ENCODE measurements at places on chromosomes 7 and 10. TPM values are rescaled to one million over a fixed set of nuclear protein-coding genes. Genes with fewer than 3 reads are reported as not detected.

DNA sequence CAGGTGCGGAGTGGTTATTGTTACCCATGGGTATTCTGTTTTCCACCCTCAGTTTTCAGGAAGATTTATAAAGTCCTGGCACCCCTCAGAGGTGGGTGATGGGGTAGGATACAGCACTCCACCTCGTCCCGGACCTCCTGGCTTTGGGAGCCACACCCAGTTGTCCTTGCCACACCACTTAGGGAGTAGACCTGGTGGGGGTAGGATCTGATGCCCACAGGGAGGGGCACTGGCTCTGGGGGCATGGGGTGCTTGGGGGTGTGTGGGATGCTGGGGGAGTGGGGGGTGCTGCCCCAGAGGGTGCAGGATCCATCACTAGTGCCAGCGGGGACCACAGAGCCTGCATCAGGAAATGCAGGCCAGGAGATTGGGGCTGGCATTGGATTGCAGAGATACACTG lies 4.5 kb downstream of the ZNF511 start:
- no peak for DNase-seq
- H3K4me1 ChIP-seq: no peaks in the 10 kb centered on the region
- no peak overlapping the region for H3K27ac ChIP-seq
- no peaks in the 10 kb centered on the region for H3K27me3 ChIP-seq
- H3K4me3 ChIP-seq: no peak overlapping the region

- no peak overlapping the region for H3K27ac ChIP-seq
- no peaks in the 10 kb centered on the region for H3K27me3 ChIP-seq
- no peak for DNase-seq
- no peaks in the 10 kb centered on the region for H3K36me3 ChIP-seq
- H3K4me3 ChIP-seq: no peak overlapping the region
Observed at GRCh38 chr10:105734479-105734878, 1093.4 kb downstream of the SORCS3 start.

GRCh38 chr7:50834679-50835078 lies 52.0 kb upstream of the GRB10 start:
- H3K4me1 ChIP-seq: no peaks in the 10 kb centered on the region
- H3K27ac ChIP-seq: no peak overlapping the region
- no peaks in the 10 kb centered on the region for H3K27me3 ChIP-seq
- no peak for DNase-seq

DNA sequence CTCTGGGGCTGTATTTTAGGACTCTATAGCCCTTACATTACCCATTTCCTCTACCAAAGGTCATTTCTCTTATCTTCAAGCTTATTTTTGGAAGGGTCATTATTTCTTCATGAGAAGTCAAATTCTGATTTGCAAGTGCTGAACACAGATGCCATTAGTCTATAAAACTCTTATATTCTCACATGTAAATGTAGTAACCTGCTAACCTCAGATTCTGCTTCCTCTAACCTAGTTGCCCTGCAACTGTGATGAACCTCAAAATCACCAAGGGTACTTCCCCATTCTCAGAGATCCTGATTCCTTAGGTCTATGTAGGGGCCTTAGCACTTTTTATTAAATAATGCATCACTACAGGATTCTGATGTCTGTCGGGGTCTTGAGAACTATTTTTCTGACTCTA lies 6.3 kb downstream of the FAS start:
- H3K27me3 ChIP-seq: no peaks in the 10 kb centered on the region
- no peaks in the 10 kb centered on the region for H3K4me1 ChIP-seq
- no peak for DNase-seq
- no peaks in the 10 kb centered on the region for H3K36me3 ChIP-seq
- H3K27ac ChIP-seq: no peak overlapping the region

- no peak overlapping the region for H3K4me3 ChIP-seq
- peaks cover 7% of the 10 kb centered on the region for H3K4me1 ChIP-seq
- H3K27ac ChIP-seq: no peak overlapping the region
- no peaks in the 10 kb centered on the region for H3K36me3 ChIP-seq
- no peak for DNase-seq
Observed at GRCh38 chr7:131455546-131455945, 100.9 kb downstream of the PODXL start.

DNA sequence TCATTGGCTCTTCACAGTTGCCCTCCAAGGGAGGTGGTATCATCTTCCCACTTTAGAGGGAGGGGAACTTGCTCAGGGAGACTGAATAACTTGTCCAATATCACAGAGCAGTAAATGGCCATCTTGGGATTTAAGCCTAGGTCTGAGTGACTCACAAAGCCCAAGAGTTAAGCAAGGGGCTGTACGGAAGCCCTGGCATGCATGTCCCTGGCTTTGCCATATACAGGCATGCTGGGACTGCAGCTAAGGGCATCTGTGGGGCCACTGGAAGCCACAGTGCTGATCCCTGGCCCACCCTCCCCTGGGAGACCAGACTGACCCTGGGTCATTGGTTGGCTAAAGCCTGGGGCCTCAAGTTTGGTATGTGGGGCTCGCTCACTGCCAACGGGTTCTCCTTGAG lies 3.1 kb downstream of the VSIR start:
- H3K27ac ChIP-seq: no peak overlapping the region
- peaks cover 76% of the 10 kb centered on the region for H3K4me1 ChIP-seq
- no peak overlapping the region for H3K4me3 ChIP-seq
- H3K36me3 ChIP-seq: no peaks in the 10 kb centered on the region
- H3K27me3 ChIP-seq: no peaks in the 10 kb centered on the region
- no peak for DNase-seq

- no peak for DNase-seq
- H3K27ac ChIP-seq: no peak overlapping the region
- H3K27me3 ChIP-seq: no peaks in the 10 kb centered on the region
- 0 out of 2 replicates have a peak, but pooled peaks cover 1% of the 10 kb centered on the region for H3K4me1 ChIP-seq
- no peaks in the 10 kb centered on the region for H3K36me3 ChIP-seq
- no peak overlapping the region for H3K4me3 ChIP-seq
Observed at GRCh38 chr10:110858297-110858934, 13.3 kb upstream of the PDCD4 start.

GRCh38 chr7:7791523-7791922 lies 73.1 kb upstream of the RPA3 start:
- no peaks in the 10 kb centered on the region for H3K36me3 ChIP-seq
- H3K4me1 ChIP-seq: no peaks in the 10 kb centered on the region
- no peak for DNase-seq
- H3K27me3 ChIP-seq: no peaks in the 10 kb centered on the region
- H3K27ac ChIP-seq: no peak overlapping the region

DNA sequence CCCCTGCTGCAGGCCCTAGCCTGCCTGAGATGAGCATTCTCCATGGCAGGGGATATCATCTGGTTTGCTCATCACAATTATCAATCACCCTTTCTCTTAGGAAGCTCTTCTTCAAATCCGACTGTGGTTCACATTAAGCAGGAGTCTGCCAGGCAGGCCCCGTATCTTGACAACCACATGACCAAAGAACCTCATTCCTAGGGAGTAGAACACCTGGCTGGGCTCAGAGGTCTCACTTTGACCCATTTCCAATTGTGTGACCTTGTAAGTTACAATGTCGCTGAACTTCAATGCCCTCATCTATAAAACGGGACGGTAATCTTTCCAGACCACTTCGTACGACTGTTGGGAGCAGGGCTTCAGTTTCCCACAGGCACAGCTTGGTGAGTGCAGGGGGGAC lies 156.4 kb upstream of the PCBD1 start:
- DNase-seq: no peak
- no peak overlapping the region for H3K4me3 ChIP-seq
- H3K36me3 ChIP-seq: no peaks in the 10 kb centered on the region
- H3K4me1 ChIP-seq: no peaks in the 10 kb centered on the region
- H3K27me3 ChIP-seq: 0 out of 2 replicates have a peak, but pooled peaks cover 2% of the 10 kb centered on the region

GRCh38 chr7:3721422-3721821 lies 420.4 kb downstream of the SDK1 start:
- DNase-seq: no peak
- no peak overlapping the region for H3K4me3 ChIP-seq
- 0 out of 2 replicates have a peak, but pooled peaks cover 5% of the 10 kb centered on the region for H3K27me3 ChIP-seq
- H3K4me1 ChIP-seq: no peaks in the 10 kb centered on the region

- H3K4me3 ChIP-seq: no peak overlapping the region
- H3K4me1 ChIP-seq: no peaks in the 10 kb centered on the region
- no peaks in the 10 kb centered on the region for H3K36me3 ChIP-seq
- DNase-seq: no peak
- peaks cover 44% of the 10 kb centered on the region for H3K27me3 ChIP-seq
Observed at GRCh38 chr7:132429181-132429580, 147.1 kb downstream of the PLXNA4 start.

GRCh38 chr10:26488344-26488743 lies 50.2 kb downstream of the APBB1IP start:
- H3K4me1 ChIP-seq: peaks cover 8% of the 10 kb centered on the region
- no peaks in the 10 kb centered on the region for H3K36me3 ChIP-seq
- no peak for DNase-seq

- H3K27me3 ChIP-seq: no peaks in the 10 kb centered on the region
- H3K36me3 ChIP-seq: no peaks in the 10 kb centered on the region
- H3K4me3 ChIP-seq: no peak overlapping the region
- no peak for DNase-seq
- H3K27ac ChIP-seq: no peak overlapping the region
Observed at GRCh38 chr10:106942035-106942662, 222.4 kb downstream of the SORCS1 start.

DNA sequence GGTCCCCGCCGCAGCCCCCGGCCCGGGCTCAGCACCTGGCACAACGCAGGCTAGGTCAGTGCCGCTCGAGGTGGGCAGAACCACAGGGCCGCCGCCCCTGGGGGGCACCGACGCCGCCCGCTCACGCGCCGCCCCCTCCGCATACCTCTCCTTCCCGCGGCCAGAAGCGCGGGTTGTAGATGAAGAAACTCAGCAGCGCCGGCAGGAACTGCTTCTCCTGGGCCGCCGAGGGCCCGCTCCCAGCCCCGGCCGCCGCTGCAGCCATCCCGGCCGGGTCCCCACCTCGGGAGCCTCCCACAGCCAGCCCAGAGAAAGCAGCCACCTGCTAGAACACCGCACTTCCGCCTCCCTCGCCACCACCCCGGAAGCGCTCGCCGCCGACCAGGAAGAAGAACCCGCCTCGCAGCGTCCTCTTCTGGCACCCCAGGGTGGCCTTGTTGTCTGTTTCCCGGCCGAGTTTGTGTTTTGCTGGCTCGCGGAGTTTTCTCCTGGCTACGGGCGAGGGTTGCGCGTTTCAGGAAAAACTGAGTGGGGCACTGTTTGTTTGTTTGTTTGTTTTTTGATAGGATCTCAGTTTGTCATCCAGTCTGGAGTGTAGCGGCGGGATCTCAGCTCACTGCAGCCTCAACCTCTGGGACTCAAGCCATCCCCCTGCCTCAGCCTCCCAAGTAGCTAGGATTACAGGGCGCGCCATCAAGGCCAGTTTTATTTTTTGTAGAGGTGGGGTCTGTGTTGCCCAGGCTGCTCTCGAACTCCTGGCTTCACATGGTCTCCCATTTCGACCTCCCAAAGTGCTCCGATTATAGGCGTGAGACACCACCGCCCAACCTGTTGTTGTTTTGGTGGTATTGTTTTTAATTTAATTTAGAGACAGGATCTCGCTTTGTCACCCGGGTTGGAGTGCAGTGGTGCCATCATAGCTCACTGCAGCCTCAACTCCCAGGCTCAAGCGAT lies 17.7 kb downstream of the OCM2 start:
- H3K27ac ChIP-seq: peak overlapping the region; percentile 65
- peaks cover 10% of the 10 kb centered on the region for H3K4me1 ChIP-seq
- H3K4me3 ChIP-seq: peak overlapping the region; percentile 95
- H3K27me3 ChIP-seq: no peaks in the 10 kb centered on the region

DNA sequence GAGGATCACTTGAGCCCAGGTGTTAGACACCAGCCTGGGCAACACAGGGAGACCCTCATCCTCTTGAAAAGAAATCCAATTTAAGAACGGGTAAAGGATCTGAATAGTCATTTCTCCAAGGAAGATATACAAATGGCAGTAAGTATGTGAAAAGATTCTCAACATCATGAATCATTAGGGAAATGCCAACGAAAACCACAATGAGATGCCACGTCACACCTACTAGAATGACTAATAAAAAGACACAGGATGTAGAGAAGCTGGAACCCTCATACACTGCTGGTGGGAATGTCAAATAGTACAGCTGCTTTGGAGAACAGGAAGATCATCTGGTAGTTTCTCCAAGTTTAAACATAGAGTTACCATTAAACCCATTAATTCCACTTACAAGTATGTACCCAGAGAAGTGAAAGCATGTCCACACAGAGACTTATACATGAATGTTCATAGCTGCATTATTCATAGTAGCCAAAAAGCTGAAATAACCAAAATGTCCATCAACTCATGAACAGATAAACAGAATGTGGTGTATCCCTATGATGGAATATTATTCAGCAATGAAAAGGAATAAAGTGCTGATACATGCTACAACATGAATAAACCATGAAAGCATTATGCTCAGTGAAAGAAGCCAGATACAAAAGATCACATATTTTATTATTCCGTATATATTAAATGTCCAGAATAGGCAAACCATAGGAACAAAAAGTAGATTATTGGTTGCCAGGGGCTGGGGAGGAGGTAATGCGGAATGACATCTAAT lies 13.1 kb upstream of the ZMIZ2 start:
- no peaks in the 10 kb centered on the region for H3K27me3 ChIP-seq
- H3K4me1 ChIP-seq: peaks cover 60% of the 10 kb centered on the region
- peak overlapping the region; percentile 93 for H3K27ac ChIP-seq

DNA sequence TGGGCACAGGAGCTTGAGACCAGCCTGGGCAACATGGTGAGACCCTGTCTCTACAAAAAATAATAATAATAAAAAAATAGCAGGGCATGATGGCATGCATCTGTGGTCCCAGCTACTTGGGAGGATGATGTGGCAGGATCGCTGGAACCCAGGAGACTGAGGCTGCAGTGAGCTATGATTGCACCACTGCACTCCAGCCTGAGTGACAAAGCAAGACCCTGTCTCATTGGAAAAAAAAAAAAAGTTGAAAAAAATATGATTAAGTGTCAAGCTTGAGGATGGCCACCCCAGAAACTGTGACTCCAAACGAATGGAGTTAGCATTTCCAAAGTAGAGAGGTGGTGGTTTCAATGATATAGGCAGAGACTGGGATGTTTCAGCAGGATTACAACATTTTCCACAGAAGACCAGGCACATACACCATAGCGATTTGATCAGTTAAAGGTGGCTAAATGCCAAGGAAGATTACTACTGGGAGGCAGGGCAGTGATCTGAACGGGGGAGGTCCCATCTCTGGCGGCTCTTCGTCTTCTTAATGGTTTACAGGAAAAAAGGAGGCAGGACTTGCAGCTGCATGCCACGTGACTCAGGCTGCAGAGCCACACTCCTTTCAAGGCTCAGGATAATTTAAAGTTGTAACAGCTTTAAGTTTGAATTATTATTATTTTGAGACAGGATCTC lies 250.6 kb upstream of the GALNT17 start:
- H3K27me3 ChIP-seq: no peaks in the 10 kb centered on the region
- no peak overlapping the region for H3K4me3 ChIP-seq
- no peaks in the 10 kb centered on the region for H3K36me3 ChIP-seq
- no peak overlapping the region for H3K27ac ChIP-seq
- H3K4me1 ChIP-seq: no peaks in the 10 kb centered on the region
- no peak for DNase-seq

GRCh38 chr7:41033500-41033899 lies 669.4 kb downstream of the INHBA start:
- H3K4me3 ChIP-seq: no peak overlapping the region
- DNase-seq: no peak
- H3K36me3 ChIP-seq: no peaks in the 10 kb centered on the region
- no peak overlapping the region for H3K27ac ChIP-seq

The OR2A1 gene
- not detected for total RNA-seq

The WIPF3 gene
- total RNA-seq: 8.6 TPM

The NPY4R2 gene
- total RNA-seq: not detected

The ABCB4 gene
- total RNA-seq: not detected

The IGFBP3 gene
- total RNA-seq: 4.1 TPM

The SPOCK2 gene
- total RNA-seq: 1.1 TPM

The LRRC18 gene
- not detected for total RNA-seq

The GHRHR gene
- not detected for total RNA-seq

The MYL7 gene
- not detected for total RNA-seq

The PDAP1 gene
- total RNA-seq: 200 TPM

The UCMA gene
- total RNA-seq: not detected

The TMEM184A gene
- total RNA-seq: 34.8 TPM

The SEMA3E gene
- 1.6 TPM for total RNA-seq

The PLAC9 gene
- total RNA-seq: not detected

The RPEL1 gene
- total RNA-seq: 0.10 TPM
